Left cardiac atrium (tissue), 4 donors: ENCODE measurements at places on chromosomes 6 and 20.

DNA sequence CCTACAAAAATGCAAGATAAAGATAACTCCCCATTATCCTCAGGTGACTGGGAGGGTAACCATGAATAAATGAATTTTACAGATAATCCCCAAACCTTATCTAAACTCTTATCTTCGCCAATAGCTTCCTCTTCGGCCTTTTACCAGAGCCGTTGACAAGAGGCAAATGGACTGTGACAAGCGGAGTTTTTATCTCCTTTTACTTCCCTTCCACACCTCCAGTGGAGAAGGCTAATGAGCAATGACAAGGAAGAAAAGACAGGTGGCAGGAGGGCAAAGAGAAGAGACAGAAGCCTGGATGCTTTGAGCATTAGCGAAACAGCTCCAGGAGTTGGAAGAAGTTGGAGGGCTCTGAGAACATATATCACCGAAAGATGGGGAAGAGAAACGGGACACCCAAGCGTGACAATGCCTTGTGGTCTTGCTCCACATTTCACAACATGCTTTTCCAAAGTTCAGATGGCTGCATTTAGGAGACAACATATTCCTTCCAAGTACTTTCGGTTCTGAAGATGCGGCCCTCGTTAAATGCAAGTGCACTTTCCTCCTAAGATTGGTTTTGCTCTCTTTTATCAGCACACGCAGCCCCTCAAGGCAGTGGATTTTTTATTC is 69.2 kb downstream of the PRDM1 start:
- no peak for DNase-seq

DNA sequence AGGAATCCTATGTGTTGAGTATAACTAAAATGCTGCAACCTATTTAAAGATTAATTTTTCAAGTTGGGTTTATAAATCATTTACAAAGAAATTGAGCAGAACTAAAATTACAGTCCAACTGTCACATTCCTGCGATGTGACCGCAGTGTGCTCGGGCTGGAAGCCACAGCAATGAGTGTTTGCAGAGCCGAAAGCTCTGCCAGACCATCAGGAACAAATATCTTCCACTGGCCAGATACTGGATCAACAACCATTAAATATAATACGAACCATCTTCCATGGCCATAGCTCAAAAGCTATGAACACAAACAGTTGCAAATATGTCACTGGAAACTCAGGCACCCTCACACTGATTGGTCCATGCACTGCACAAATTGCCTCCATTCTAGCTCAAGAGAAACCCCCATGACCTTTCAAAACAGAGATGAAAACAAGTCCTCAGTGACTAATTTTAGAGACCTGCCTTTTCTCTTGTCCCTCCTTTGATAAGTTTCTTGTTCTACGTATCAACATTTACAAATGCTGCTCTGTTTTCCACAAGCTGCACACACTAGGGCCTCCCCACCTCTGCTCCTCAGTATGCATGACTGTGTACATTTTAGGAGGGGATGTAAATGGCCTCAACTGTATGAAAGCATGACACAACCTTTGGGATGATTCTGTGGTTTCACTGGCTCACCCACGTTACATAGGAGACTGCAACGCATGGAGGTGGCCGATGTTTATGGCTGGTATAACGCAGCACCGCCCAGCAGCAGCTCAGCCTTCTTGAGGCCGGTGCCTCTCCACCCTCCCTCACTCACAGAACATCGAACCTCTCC is 171.7 kb downstream of the WDR27 start:
- no peak for DNase-seq

GRCh38 chr6:147551976-147552375 is 43.5 kb downstream of the SAMD5 start:
- no peak for DNase-seq

- DNase-seq: no peak
These were observed 422.9 kb upstream of the PLCB4 start for GRCh38 chr20:8646033-8646441.

DNA sequence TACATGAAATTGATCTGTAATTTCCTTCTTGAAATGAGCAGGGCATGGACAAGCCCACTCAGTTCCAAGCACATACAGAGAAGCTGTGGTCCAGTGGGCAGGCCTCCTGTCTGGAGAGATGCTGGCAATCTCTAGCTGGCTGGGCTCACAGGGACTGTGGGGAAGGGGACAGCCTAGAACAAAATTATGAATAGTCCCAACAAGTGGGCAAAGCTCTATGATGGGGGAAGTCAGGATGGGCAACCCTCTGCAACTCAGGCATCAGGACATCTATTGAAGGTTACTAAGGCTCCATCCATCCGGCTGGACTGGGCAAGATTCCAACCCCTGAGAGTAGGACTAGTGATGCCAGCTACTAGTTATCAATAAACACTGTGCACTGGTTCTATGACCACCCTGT is 40.9 kb downstream of the TRERF1 start:
- no peak for DNase-seq

- no peak for DNase-seq
These were observed 83.8 kb upstream of the FAM184A start for GRCh38 chr6:119162134-119162775.
